ENCODE measurements at places on chromosomes 1 and 21.

DNA sequence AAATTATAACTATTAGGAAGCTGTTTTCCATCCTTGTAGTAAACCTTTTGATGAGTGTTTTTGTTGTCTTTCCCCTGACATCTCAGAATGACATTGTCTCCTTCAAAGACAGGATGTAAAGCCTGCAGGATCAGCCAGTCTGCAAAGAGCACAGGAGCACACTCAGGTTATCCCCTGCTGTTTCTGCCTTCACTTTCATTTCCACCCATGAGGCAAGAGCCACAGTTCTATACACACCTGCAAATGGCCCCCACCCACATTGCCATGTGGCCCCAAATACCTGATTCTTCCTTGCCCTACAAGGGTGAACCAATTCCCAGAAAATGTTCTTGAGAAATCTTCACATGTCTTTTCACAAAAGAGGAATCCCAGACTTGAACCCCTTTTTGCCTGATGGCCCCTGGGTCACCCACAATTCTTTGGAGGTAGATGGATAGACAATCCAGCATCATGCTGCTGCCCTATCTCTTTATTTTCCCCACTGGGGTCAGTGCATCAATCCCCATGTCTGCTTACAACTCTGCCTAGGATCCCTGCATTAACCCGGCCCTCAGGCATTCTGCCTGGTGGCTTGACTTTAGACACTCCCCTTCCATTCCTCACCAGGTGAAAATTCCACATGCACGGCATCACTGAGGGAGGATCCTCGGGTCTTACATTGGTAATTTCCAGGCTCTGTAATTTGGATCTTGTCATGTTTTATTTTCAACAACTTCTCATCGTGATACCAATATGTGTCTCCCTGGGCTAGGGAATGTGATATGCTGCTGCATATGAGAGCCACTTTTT is 2.6 kb downstream of the FCRL3 start:
- DNase-seq, result no peak

- no peak for DNase-seq
Measured at GRCh38 chr1:241447031-241447644, 72.4 kb downstream of the FH start.

GRCh38 chr1:171252482-171252881 is 4.2 kb downstream of the FMO1 start:
- DNase-seq, result no peak

- DNase-seq, result no peak
Measured at GRCh38 chr1:27027575-27028250, 15.1 kb upstream of the TENT5B start.

DNA sequence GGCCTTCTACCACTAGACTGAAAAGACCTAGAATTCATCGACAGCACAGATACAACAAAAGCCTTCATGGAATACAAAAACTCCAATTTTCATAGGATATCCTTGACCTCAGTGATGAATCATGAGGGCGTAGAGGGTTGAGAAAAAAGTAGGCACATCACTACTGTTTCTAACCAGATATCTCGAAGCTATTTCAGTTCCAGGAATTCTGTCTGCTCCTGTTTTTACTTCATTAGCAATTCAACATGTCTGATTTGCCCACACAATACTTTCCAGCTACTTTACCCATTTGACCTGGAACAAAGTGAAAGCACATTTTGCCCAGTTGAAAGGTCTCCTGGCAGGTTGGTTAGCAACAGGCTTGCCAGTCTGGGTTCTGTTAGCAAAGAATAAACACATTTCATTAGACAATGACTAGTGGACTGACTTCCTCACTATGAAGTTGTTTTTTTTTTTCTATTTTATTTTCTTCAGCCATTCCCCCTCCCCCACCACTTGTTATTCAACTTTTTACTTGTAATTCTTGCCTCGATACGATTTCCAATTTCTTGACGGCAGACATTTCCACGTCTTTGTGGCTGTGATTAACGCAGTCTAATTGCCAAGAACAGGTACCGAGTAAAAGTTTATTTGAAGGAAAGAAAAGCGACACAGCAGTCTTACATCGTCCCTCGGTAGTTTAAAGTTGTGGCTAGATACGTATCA is 4.0 kb upstream of the ZBTB18 start:
- no peak for DNase-seq

Data from stimulated activated CD4-positive, alpha-beta T cell treated with anti-CD3 and anti-CD28 coated beads, Interleukin-15, amount 100 ng/mL, for 1 hour (primary cell).